Stimulated activated CD8-positive, alpha-beta memory T cell treated with anti-CD3 and anti-CD28 coated beads, Interleukin-4, amount 100 ng/mL, for 1 hour (primary cell): ENCODE measurements at places on chromosomes 12 and 14.

GRCh38 chr12:117085318-117085947 is 13.8 kb downstream of the TESC start:
- DNase-seq: no peak

DNA sequence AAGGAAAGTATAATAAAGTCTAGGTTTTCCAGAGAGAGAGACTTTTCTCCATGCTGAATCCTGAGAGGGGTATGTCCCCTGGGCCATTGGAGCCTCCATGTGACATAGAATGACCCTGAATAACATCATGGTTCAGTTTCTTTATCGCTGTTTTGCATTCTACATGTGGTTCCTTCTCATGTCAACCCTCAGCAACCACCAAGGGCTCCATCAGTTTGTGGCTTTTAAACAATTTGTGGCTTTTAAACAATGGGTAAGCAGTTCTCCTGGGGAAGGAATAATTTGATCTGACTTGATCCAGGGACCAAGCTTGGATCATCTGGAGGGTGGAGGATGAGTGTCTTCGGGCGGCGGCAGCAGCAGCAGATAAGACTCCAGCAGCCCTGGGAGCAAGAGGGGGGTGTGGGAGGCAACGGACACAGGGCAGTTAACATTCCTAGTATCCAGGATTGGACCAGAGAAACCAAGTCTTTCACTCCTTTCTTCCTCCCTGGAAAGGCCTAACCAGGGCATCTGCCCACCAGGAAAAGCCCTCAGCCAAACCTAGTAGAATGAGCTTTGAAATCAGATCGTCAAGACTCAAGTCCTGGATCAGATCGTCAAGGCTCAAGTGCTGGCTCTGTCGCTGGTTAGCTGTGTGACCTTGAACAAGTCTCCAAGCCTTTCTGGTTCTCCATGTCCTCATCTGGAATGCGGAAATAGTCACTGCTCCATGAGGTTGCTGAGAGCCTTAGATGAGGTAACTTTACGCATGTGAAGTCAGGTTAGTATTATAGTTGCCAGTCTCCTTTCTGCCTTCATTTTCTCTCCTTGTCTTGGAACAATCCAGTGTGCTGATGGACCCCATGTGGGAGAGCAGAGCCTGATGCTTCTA is 27.8 kb upstream of the FAM222A start:
- no peak for DNase-seq

- DNase-seq: no peak
Observed at GRCh38 chr12:88242939-88243338, 100.8 kb downstream of the TMTC3 start.

GRCh38 chr12:83143950-83144349 is 457.2 kb downstream of the TMTC2 start:
- DNase-seq: no peak

GRCh38 chr12:47270782-47271664 is 191.3 kb upstream of the AMIGO2 start:
- no peak for DNase-seq

- DNase-seq: no peak
Observed at GRCh38 chr12:115988212-115988611, 289.3 kb downstream of the MED13L start.

DNA sequence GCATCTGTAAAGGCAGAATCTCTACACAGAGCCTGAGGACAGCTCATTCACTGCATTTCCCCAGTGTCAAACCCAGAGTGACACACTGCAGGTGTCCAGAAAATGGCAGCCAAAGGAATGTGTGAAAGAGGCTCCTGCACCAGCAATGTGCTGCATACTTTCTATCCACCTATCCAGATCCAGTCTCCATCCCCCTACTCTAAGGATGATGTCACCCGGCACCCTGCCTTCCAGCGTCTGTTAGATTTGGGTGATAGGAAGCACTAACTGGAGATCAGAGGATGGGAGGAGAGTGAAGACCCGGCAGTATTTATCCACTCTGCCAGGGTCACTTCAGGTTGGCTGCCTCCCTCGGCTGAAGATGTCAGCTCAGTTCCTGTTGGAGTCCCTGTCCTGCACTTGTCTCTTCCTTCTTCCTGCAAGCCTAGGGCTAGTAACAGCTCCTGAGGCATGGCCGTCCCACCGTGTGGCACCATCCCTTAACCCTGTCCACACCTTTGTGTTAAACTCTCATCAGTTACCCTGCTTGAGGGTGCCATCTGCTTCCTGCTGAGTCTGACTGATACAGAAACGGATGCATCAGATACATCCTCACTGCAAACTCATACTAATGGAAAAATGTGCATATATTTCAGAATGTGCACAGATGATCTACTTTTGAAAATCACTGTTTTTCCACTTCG is 13.0 kb upstream of the GPR68 start:
- DNase-seq: no peak

- no peak for DNase-seq
Observed at GRCh38 chr14:103641161-103641560, 12.2 kb downstream of the KLC1 start.
